Psoas muscle (tissue), 8 donors: ENCODE measurements at places on chromosomes 1 and 21. TPM values are rescaled to one million over a fixed set of nuclear protein-coding genes. Genes with fewer than 3 reads are reported as not detected.

GRCh38 chr1:52141513-52142219, at the start of gene ZFYVE9:
Gene ZFYVE9, plus strand, starts transcription at chr1:52142089. Its CDS starts 91,118 bp downstream, at chr1:52233207.
- DNase-seq, result peak; percentile 90

DNA sequence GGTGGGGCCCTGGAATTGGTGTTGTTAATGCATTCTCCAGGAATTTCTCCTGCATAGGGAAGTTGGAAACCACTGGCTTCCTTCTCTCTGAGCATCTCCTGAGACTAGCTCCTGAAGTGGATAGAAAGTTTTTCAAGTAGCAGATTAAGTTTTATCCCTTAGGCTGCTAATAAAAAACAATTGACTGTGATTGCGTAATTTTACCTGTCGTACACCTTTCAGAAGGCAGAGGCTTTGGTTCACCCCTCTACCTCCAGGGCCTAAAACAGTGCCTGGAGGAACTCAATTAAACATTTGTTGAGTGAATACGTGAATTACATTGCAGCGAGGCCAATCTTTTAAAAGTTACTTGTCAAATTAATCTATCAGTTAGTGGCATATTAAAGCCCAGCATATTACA, 3.4 kb downstream of the ITSN1 start:
- DNase-seq, result no peak

GRCh38 chr21:46079352-46080170, 18.4 kb upstream of the COL6A2 start:
- peak; percentile 54 for DNase-seq

GRCh38 chr1:48047116-48047515, 49.9 kb upstream of the TRABD2B start:
- DNase-seq, result no peak

Gene LTN1
- 6.8 TPM for polyA plus RNA-seq

- DNase-seq, result peak; percentile 43
Observed at GRCh38 chr21:42110691-42111469, 39.8 kb downstream of the UMODL1 start.

Gene BTBD8
- 0.61 TPM for polyA plus RNA-seq

DNA sequence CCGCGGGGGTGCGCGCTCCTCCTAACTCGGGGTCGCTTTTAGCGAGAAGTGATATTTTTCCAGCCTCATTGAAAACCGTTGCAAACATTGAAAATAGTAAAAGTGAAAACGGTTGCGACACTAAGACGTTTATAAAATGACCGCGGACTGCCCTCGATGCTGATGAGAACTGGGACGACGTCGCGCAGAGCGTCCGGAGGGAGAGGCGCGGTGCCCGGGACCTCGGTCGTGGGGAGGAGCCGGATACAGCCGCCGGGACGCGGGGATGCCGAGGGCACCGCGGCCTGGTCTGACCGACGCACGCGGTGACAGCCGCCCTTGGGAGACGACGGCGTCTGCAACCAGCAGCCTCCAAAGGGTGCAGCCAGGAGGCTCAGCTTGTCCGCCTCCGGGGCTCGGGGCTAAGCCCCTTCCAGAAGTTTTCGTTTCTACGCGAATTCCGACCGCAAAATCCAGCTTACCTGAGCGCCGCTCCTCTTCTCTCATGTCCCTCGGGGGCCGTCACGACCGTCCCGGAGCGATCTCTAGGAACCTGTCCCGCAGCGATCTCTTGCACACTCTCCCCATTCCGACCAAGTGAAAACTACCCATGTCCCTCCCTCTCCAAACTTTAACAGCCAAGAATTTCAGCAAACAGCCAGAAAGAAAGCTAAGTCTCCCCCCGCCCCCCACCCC, 144.4 kb upstream of the ETS2 start:
- DNase-seq, result peak; percentile 56

Gene TMEM39B
- 5.6 TPM for polyA plus RNA-seq

Gene CRYAA
- polyA plus RNA-seq, result not detected

Gene KCNN3
- polyA plus RNA-seq, result 7.5 TPM

DNA sequence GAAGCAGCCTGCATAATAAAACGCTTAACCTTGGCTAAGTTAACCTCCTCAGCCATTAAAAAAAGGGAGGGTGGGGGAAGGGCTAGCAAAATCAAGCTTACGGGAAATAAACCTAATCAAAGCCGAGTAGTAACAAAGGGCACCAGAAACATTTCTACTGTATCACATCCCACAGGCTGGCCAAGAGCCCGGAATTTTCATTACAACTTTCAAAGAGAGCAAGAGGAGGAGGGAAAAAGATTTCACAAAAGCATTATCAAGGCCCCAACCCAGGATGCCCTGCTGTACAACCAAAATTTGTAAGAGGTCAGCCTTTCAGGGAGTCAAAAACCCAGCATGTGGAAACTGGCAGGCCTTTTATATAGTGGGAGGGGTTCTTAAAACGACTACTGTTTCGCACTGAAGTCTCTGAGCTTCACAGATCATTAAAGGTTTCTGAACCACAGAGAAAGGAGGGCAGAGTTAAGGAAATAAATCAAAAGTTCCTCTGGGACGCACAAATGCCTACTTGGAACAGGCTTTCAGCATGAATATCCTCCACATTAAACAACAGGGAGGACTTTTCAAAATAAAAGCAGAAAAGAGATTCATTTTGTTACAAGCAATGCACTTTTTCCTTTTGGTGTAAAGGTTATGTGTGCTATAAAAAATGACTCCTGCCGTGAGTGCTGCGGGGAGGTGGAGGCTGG, 90.4 kb downstream of the SLC45A1 start:
- peak; percentile 71 for DNase-seq

DNA sequence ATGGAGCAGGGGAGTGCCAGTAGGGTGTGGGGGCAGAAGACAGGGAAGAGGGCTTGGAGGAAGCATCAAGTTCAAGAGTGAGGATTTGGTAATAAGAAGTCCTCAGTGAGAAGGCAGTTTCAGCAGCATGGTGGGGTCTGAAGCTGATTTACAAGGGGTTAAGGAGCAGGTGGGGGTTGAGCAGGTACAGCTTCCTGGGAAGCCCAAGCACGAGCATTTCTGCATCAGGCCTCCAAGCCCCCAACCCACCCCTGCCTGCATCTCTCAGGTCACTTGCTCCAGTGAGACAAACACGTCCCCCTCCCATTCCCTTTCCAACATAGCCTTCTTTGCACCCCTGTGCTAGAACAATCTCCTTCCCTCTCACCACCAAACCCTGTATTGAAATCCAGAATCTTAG, 574.7 kb downstream of the MATN1 start:
- no peak for DNase-seq

DNA sequence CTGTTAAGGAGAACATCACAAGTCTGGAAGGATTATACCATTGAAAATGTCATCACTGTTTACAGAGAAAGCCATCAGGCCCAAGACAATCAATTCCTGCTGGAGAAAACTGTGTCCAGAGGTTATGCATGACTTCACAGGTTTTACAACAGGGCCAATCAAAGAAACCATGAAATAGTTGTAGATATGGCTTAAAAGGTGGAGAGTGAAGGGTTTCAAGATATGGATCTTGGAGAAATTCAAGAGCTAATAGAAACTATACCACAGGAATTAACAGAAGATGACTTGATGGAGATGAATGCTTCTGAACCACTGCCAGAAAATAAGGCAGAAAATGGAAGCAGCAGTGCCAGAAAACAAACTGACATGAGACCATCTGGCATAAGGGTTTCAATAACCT, 30.2 kb downstream of the USP1 start:
- DNase-seq, result no peak

- DNase-seq, result no peak
Observed at GRCh38 chr1:85279458-85280080, 3.1 kb upstream of the BCL10 start.

Gene OLFM3
- not detected for polyA plus RNA-seq

Gene MTMR11
- polyA plus RNA-seq, result 0.78 TPM

DNA sequence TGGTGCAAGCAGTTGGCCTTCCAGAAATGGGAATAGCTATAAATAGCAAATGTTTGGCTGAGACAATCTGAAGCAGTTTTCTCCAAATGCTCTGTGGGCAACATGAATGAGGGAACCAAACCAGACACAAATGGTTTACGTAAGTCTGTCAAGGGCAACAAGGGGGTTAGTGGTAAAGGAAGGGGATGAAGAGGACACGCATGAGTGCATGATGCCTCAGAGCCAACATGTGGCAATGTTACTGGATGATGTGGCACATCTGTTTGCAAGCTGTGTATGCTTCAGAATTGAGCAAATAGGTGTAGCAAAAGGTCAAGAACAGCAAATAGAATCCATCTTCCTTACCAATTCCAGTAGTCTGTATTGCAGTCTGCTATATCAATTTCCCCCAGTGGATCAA, 76.3 kb upstream of the LMO4 start:
- no peak for DNase-seq

DNA sequence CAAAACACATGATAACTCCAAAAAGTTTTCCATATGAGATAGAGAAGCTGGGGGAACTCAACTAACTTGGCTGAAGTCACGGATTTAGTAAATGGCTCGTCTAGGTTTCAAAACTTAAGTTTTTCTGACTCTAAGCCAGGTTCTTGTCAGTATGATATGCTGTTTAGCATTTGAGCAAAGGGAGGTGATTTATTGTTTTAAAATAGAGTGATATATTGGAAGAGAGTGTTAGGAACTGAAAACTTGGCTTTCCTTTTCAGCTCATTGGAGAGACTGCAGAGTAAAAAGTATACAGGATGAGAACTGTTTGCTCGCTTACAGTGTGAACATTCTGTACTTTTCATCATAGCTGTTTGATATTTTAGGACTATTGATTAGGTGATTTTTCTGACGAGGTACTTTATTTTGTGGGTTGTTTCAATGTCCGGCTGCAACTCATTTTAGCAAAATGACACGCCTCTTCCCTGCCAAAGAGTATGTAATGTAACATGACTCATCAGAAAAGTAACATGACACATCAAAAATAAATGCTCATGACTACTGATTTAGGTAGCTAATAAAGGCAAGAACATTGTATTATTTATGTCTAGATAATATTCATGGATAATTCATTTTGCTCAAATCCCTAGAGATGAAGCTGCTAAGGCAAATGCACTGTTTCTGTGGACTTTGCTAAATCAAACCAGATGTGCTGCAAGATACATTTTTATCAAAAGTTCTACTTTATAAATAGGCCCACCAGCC, 355.1 kb downstream of the GPATCH2 start:
- no peak for DNase-seq

- DNase-seq, result no peak
Observed at GRCh38 chr1:111008031-111008430, 44.3 kb upstream of the LRIF1 start.

GRCh38 chr21:41678016-41678923, 88.6 kb downstream of the RIPK4 start:
- no peak for DNase-seq

Gene RNU1-1
- not detected for polyA plus RNA-seq

Gene NUDC
- 89.7 TPM for polyA plus RNA-seq

DNA sequence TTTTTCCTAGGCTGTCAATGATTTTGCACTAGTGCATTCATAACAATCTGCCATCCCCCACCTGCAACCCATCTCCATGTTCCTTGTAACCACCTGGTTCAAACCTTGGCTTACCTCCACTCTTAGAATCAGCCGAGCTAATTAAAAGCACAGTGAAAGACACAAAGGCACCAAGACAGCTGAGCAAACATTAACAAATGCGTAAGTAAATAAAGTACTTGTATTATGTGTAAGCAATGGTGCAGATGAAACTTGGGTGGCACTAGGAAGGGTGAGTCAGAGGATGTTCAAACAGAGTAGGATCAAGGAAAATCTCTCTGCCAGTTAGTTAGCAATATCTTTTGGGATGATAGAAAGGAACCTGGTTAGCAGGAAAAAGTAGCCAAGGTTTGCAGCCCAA, 5.1 kb upstream of the FOXJ3 start:
- DNase-seq, result no peak

Gene OR2L13
- polyA plus RNA-seq, result not detected

Gene AUNIP
- polyA plus RNA-seq, result 0.13 TPM

- no peak for DNase-seq
Observed at GRCh38 chr1:18939398-18940302, 16.8 kb downstream of the IFFO2 start.

Gene RGS1
- polyA plus RNA-seq, result 1.1 TPM

DNA sequence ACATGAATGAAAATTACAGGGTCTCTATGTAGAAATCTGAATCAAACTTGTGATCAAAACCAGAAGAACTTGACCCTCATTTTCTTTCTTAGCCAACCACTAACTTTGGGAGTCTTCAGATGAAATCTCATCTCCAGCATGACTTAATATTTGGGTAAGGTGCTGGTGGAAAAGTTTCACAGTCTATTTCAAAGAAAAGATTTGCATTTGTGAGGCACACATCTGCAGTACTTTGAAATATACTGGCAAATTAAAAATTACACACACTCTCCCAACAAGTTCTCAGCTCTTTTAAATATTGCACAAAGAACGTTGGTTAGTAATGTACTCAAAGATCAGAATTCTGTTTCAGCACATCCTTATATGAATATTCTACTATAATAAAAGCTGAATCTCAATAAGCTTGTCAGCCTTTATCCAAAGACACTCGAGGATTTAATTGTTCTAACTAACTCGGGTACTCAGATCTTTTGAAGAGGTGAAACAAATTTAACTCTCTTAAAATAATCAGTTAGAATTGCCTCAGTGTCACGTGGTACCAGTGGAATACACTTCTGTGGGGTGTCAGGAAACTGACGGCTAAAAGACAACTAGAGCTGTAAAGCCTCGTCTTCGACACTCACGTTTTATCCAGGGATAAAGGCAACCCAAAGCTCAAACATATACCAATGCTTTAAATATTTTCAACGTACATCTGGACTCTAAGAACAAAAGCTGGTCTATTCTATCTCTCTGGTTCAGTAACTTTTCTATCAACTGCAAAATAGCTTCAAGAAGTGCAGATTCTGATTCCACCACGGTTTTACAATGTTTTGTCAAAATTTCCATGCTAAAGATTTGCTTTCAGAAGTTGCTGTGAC, 19.0 kb downstream of the SAMSN1 start:
- DNase-seq, result no peak

DNA sequence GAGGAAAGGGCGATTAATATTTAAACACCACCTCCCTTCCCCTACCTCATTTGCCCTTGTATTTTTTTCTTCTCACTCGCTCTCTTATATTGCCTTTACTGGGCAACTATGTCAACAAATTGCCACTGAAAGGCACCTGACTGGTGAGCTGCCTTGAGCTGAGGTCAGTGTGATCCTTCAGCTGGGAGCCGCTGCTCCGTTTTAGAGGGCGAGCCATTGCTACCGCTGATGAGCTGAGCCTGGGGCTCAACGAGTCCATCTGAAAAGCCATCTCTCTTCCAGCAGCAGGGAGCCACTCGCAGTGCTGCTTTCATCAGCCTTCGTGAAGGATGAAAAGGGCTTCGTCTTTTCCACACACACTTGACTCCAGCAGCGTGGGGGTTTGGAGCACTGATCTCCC, 108.0 kb upstream of the KIF26B start:
- no peak for DNase-seq

DNA sequence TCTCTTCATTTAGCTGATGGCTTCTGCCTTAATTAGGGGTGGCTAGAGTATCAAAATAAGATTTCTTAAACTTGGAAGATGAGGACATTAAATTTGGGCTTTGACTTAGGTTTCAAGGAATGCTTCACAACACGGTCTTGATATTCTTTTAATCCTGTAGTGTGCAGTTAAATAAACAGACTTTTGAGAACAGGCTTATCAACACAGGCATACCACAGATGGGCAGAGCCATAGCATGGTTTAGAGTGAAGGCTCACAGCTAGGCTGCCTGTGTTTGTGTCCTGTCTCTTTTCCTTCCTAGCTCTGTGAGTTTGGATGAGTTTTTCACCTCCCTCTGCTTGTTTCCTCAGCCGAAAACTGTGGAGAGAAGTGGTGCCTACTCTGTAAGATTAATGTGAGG, 102.3 kb upstream of the IPO9 start:
- no peak for DNase-seq

Gene DUSP12
- polyA plus RNA-seq, result 9.9 TPM
